Progenitor cell of endocrine pancreas (in vitro differentiated cells): ENCODE measurements at places on chromosomes 6 and 20. TPM values are rescaled to one million over a fixed set of nuclear protein-coding genes. Genes with fewer than 3 reads are reported as not detected.

DNA sequence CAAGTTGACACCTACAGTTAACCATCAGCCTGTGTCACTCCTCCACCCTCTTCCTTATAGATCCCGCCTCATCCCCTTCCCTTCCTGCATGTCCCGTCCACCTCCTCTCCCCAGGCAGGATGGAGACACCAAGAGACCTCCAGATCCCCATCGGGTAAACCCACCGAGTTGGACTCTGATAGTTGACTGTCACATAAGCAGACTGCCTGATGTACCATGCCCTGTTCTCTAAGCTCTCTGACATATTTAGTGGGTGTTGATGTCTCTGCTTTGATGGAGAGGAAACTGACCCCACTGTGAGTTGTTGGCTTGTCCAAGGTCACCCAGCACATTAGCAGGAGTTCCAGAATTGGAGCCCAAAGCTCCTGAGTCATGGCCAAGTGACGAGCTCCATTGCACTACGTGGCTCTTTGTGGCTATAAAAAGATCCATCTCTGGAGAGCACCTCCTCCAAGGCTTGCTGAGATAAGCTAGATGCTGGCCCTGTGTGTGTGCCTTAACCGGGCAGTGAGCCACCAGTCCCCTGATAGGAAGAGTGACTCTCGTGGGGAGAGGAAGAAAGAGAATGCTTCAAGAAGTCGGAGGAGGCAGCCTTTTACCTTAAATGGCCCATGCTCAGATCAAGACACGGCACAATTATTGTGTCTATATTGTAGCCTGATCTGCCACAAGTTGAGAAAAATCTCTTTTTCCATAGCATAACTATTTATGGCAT lies 236.0 kb upstream of the ECI2 start:
- no peak for DNase-seq

DNA sequence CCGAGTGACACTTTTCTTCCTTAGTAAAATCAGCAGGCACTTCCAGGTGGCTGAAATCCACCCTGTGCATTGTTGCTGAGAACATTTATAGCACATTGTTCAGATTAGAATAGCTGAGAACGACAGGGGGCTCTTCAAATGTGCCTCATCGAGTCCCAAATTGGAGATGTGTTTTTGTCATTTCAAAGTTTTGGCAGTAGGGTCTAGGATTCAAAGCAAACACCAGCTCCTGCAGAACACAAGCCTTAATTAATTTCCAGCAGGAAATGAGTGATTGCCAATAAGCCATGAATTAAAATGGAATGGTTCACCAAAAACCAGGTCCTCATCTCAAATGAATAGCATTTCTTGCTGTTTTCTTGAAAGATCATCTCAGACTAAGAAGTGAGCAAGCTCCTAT lies 171.6 kb downstream of the PLCB1 start:
- no peak for DNase-seq

GRCh38 chr6:158278004-158278403 lies 34.3 kb upstream of the TULP4 start:
- DNase-seq: no peak

GRCh38 chr6:17808609-17809008 lies 101.9 kb upstream of the NUP153 start:
- DNase-seq: no peak

LGSN gene
- 0.18 TPM in 1 of 2 replicates, not detected in the other for total RNA-seq

CD40 gene
- total RNA-seq: 1.5 and 2.2 TPM in 2 replicates

OR2H1 gene
- not detected in 2 replicates for total RNA-seq
